ENCODE measurements at places on chromosomes 16 and 17.

DNA sequence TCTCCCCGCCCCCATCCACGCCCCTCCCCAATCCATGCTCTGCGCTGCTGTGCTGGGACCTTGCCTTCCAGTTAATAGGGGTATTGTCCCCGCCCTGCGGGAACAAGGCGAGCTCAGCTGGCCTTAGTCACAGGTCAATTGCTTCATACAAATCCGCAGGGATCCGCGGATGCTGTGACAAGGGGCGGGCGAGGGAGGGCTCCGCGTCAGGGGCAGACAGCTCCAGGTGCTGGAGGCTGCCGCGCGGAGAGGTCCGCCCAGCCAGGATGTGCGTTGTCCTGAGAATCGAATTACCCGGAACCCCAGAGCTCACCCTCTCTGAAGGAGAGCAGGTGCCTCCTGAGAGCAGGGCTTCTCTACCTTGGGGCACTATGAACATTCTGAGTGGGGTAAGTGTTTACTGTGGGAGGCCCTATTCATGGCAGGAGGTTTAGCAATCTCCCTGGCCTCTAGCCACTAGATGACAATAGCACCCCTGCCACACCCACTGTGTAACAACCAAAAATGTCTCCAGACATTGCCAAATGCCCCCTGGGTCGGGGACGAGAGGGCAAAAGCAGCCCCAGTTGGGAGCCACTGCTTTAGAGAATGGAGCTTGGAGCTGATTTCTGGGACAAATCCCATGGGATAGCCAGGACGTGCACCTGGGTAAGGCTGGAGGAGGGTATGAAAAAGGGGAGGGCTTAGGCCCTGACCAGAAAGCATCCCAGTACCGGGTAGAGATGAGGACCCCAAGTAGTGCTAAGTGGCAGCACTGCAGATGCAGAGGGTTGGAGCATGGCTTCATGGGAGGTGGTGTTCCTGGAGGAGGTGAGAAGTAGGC is 138.2 kb downstream of the CYLD start:
- DNase-seq: no peak

DNA sequence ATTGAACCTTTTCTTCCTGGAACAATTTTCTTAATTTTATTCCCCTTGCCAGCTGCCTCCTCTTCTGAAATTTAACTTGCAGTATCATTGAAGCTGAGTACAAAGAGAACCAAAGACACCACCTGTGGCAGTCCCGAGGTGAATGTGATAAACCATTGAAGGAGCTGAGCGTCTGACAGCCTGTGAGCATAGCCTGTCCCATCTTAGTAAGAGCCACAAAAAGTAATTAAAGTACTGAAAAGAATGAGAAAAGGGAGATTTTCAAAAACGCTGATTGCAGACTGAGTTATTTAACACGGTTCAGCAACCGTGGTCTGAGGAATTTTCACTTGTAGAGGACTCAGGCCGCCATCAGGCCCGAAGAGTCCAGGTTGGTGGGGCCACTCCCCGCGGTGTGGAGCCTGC is 27.2 kb upstream of the ST6GALNAC1 start:
- DNase-seq: no peak

GRCh38 chr17:31416503-31416923 is 25.0 kb downstream of the RAB11FIP4 start:
- no peak for DNase-seq

GRCh38 chr17:27538156-27538955 is 82.1 kb downstream of the KSR1 start:
- no peak for DNase-seq

GRCh38 chr17:2111691-2112090 is 56.8 kb downstream of the HIC1 start:
- no peak for DNase-seq

DNA sequence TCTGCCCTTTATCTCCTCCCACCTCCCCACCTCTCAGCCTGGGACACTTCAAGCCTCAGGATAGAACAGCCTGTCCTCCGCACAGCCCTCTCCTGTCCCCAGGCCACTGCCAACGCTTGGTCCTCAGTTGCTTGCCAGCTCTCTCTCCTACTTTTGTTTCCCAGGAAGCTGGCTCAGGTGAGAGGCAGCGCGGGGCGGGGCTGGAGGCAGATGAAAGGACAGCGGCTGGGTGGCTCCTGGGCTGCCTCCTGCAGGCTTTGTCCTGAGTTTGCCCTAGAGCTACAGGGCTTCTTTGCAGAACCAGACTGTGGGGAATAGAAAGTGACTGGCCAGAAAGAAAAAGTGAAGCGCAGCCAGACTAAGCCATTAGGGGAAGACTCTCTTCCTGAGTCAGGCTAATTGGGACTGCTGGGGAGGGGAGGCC is 48.2 kb upstream of the CDC42EP4 start:
- DNase-seq: peak; percentile 59

DNA sequence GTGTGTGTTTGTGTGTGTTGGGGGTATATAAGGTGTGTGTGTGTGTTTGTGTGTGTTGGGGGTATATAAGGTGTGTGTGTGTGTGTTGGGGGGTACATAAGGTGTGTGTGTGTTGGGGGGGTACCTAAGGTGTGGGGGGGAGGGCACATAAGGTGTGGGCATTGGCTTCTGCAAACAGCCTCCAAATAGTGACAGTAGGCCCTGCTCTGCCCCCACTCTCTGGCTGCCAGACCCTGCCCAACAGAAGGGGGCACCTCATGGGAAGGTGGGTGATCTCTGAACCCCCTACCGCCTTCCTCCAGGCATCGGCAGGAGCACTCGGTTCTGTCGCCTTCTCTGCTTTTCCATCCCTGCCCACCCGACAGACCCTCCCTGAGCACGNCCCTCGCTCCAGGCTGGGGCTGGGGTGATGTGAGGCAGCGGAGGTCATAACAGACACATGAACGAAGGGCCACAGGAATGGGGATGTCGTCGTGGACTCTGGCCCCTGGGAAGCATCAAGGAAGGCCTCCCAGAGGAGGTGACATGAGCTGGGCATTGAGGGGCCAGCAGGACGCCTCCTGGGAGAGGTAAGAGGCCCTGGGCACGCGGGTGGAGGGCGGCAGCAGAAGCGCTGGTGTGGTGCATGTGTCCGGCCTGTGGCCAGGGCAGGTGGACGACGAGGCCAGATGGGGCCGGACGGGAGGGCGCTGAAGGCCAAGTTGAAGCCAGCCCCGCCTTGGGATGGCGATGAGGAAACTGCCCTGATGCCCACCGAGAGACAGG is 136.6 kb upstream of the RPH3AL start:
- DNase-seq: no peak

GRCh38 chr16:85465328-85466303 is 147.5 kb upstream of the GSE1 start:
- no peak for DNase-seq

GRCh38 chr16:16083421-16084156 is 134.2 kb downstream of the ABCC1 start:
- no peak for DNase-seq

DNA sequence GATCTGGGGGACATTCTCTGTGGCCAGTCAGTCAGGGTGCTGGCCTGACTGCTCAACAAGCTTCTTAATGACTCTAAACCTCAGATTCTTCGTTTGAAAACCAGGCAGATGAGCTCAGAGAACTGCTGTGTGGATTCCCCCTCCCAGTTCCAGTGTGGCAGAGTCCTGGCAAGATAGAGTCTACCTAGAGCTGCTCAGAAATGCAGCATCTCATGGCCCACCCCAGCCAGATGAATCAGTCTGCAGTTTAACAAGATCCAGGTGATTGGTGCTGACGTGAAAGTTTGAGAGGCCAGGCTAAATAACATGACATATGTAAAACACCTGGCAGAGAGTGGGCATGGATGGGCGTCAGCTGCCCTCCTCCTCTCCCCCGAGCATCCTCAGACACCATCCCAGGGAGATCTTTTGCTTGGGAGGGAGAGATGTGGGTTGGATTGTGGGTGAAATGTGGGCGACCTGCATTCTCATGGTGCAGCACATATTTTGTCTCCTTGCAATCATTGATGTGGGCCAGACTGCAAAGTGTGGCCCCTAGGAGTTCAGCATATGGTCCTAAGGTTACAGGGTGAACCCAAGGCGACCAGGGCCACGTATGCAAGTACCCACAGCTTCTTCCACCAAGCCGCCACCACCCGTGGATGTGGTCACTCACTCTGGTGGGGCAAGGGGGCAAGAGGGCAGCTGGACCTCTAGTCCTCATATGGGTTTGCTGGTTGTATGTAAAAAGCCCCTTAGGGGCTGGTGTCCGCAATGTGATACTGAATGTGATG is 19.5 kb downstream of the SOCS3 start:
- no peak for DNase-seq

DNA sequence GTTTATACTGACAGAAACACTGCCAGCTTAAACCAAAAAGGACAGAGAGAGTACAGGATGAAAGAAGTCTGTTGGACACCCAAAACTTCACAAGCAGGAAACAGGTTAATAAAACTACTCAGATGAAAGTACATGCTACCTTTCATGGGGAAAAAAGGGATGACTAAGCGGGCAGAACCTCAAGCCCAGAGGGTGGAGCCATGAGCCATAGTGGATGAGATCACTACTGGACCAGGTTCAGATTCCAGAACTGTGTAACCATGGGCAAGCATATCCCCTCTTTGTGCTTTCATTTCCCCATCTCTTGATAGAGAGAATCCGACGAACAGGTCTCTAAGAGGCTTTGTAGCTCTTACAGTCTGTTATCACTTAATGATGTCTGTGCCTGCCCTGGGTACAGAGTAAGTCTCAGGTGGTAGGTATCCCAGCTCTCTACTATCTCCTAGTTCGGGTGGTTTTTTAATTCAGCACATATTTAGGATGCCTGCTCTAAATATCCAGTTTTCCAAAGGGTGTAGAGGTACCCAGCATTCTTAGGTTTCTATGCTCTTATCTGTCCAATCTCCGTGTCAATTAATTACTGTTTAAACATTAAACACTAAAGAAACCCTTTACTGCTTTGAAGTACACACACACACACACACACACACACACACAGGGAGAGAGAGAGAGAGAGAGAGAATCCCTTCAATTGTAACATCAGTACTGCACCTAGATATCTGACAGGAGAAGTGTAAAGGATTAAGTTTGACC is 206.7 kb downstream of the ZNF423 start:
- DNase-seq: no peak

GRCh38 chr16:57600048-57600835 is 28.2 kb upstream of the ADGRG1 start:
- peak; percentile 87 for DNase-seq

DNA sequence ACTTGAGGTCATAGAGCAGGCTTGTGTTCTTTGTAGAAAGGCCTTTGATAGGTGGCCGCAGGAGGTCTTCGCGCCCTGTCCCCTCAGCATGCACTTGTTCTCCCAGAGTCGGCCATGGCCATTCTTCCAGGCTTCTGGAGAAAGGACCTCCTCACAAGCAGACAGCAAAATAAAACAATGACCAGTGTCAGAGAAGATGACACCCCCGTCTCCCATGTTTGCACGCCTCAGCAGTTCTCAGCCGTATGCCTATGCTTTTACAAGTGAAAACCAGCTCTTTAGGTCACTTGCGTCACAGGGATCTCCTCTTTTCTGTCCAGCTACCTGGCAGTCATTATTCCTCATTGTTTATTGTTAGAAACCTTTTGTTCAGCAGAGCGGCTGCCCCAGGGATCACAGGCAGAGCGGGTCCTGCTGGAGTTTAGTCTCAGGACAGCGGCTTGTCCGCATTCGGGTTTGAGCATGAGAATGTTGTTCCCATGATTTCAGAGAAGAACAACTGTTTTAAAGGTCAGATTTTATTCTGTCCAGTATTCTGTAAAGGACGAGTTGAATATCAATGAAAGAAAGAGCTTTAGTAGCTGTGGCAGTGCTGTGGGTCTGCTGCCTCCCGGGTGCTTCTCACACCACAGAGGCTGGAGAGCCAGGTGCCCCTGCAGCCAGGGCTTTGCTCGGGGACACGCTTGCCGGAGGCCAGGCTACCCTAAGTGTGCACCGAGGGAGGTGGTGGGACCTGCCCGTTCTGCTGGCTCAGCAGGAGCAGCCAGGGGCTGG is 123.9 kb downstream of the RPTOR start:
- DNase-seq: no peak

GRCh38 chr17:42287305-42287976 is 857 bp upstream of the STAT5A start:
- no peak for DNase-seq

GRCh38 chr16:51542981-51543815 is 392.1 kb upstream of the SALL1 start:
- DNase-seq: no peak

DNA sequence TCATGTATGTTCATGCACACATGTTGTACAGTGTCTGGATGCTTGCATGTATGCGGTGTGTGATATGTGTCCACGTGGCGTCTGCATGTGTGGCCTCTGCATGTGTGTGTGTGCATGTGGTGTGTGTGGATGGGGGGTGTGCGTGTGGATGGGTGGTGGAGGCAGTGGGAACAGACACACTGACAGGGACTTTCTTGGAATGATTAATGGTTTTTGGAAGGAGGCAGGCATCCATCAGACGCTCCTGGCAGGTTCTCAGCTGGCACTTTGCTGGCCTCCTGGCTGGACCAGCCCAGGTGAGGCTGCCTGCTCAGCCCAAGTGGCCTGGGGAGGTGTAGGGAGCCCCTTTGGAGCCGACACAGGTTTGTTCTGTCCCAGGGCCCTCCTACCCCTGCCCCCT is 121.2 kb upstream of the CIBAR2 start:
- DNase-seq: no peak

DNA sequence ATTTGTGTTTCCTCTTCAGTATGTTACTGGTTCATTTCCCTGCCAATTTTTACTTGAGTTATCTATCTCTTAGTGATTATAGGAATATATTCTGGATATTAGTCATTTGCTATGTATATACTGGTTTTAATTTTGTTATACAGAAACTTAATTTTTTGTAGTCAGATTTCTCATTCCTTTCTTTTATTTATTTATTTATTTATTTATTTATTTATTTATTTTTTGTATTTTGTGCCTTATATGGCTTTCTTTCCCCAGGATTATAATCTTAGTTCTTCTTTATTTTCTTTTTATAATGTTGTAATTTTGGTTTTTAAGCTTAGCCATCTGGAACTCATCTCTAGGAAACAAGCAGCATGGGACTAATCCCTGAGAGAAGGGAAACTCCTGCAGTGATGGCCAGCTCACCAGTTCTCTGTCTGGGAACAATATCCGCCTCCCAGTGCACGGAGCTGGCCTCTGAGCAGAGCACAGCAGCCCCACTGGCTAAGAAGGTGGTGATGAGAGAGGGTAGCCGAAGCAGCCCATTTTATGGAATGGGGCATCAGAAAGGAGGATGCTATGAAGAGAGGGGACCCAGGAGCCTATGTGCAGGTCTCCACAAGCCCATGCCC is 54.5 kb upstream of the ADORA2B start:
- DNase-seq: no peak

GRCh38 chr16:66421891-66422290 is 5.2 kb upstream of the BEAN1 start:
- DNase-seq: no peak

GRCh38 chr16:66614161-66614802 is 9.8 kb downstream of the CMTM3 start:
- DNase-seq: no peak

- DNase-seq: no peak
Measured at GRCh38 chr17:7837408-7838088, 3.5 kb downstream of the KDM6B start.

Measured in H1 (cell line).